ENCODE measurements at places on chromosomes 6 and 20.

DNA sequence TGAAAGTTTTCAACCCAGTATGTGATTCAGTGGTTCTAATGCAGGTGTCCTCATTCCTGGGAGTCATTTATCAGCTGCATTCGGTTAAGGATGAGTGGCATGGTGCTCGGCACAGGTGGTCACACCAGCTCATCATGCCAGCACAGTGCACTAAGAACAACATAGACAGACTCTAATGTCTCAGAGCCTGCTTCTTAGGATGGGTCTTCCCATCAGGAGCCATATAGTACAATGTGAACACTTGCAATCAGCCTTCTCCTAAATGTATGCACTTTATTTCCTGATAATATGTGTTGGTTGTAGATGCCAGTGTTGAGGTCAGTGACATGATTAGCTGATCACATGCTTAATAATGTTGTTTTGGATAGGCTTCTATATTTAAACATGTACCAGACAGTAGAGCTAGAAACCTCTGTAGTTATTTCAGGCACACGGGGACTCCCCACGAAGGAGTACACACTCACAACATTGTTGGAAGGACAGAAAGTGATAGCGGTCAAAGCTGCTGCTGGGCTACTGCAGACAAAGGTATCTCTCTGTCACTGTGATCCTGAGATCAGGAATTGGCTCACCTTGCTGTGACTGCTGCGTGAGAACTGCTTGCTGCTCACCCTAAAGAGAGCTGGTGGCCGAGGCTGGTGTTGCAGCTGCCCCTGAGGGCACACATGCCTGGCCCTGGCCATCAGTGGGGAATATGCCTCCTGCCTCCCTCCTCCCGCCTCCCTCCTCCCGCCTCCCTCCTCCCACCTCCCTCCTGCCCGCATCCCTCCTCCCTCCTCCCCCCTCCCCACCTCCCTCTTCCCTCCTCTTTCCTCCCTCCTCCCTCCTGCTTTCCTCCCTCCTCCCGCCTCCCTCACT, 195.4 kb downstream of the SMOC2 start:
- no peak for DNase-seq

GRCh38 chr6:25966711-25967110, 4.1 kb downstream of the TRIM38 start:
- DNase-seq: no peak

- DNase-seq: no peak
These were observed 307.9 kb upstream of the SLC35B3 start for GRCh38 chr6:8743170-8743745.

DNA sequence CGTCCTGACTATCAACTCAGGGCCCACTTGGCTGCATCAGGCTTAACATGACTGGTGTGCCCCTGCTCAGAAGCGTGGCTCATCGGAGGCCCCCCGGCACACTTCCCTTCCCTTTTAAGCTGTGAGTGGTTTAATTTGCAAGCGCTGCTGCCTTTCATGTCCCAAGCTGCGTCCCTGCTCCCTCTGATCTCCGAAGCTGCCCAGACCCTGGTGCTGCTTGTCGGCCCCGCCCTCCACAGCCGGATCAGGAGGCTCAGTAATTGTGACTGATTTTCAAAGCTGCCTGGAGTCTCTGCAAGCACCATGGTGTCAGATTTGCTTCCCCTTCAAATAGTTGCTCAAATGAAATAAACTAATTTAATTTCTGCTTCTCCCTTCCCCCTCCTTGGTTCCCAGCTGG, 71.1 kb downstream of the CDH22 start:
- no peak for DNase-seq

- no peak for DNase-seq
These were observed 347.8 kb downstream of the CDKAL1 start for GRCh38 chr6:20882014-20882413.

DNA sequence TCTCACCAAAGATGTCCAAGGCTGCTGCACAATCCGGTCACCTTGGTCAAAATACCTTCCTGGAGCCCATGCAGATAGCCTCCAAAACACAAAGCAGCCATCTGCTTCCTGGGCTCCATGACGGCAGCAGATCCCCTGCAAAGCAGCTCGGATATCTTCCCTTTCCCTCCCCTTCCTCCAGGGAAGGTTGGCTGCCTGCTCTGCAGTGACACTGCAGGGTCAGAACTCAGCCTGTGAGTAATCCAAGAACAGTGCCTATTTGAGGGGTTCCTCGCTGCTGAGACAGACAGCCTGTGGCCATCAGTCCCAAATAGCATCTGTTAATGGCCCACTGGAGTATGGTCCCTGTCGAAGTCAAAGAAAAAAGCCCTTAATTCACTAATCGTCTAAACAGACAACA, 270.8 kb downstream of the PREX1 start:
- no peak for DNase-seq

DNA sequence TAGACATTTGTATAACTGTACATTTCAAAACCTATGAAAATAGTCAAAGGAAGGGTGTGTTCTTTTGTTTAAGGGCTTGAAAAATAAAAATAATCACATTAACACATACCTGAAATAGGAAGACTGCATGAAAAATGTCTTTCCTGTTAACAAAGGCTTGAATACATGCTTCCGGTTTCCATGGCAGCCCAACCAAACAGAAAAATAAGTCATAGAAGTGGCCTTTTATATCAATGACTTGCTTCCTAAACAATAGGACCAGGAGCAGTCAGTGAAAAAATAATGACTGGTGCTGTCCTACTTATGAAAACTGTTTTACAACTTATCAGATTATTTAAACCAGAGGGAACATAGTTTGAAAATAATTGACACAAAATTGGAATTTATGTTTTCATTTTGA, 412.6 kb upstream of the PLCB4 start:
- no peak for DNase-seq

GRCh38 chr20:58818586-58819285, 32.0 kb downstream of the GNAS-AS1 start:
- DNase-seq: no peak

DNA sequence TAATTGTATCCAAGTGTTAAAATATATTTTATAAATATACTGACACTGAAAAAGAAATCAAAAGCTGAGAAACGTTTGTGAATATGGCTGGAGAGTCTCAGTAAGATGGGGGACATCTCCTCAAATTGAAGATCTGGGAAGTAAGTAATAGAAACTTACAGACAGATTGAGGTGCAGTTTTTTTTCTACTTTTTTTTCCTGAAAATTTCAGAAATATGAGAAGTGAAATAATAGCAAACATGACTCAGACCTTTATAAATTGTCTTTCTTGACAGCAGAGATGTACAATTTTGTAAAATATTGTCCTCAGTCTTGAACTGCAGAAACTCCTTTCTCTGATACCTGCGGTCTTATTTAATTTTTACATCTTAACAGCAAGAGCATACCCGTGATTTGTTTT, 347.1 kb downstream of the UTRN start:
- DNase-seq: no peak

GRCh38 chr6:110341067-110341466, 17.1 kb downstream of the METTL24 start:
- DNase-seq: no peak

DNA sequence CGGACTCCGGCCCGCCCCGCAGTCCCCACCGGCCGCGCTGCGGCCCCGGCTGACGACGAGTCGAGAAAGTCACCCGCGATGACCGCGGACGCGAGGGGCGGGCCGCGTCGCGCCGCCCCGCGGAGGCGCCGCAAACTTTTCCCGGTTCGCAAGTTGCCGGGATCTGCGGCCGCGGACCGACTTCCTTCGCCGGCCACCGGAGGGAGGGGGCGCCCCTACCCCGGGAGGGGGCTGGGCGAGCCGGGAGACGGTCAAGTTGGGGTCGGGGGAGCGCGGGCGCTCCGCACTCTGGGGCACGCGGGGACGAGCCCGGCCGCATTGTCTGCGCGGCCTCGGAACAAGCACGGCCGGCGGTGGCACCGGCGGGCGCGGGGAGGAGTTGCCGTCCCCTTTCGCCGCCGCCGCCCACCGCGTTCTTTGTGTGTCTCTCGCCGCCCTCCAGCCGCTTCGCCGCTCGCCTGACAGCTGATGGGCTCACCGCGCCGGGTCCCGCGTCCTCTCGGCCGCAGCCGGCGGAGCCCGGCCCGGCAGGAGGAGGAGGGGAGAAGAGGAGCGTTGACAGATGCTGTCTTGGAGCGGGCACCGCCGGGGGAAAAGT, 131.6 kb downstream of the OGFRL1 start:
- no peak for DNase-seq

DNA sequence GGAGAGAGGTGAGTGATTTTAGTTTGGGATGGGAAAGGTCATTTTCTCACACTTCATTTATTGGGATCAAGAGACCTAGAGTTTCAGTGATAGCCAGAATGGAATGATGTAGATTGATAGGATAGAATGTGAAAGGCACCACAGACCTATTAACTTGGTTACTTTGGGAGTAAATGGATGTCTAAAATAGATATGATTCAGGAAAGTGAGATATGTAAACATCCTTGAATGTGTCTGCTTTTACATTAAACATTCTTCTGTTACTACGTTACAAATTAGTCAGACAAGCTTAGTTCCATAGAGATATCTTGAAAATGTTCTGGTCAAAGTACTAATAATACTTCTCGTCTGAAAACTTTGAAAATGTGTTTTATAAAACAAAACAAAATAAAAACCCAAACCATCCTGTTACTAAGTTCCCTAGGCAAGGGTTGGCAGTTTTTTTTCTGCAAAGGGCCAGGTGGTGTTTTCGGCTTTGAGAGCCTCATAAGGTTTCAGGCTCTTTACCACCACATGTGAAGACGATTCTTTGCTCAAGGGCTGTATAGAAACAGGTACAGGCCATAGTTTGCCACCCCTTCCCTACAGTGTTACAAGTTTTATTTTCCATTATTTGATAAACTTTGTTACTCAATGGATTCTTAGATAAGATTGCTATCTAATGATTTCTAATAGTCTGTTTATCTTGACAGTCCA, 3.4 kb downstream of the CYB5R4 start:
- DNase-seq: no peak

- DNase-seq: no peak
These were observed 6.8 kb downstream of the SASH1 start for GRCh38 chr6:148349466-148349865.

- no peak for DNase-seq
These were observed 108.3 kb downstream of the UBE3D start for GRCh38 chr6:82957171-82957867.

GRCh38 chr6:39113788-39114187, 1.2 kb downstream of the SAYSD1 start:
- no peak for DNase-seq

DNA sequence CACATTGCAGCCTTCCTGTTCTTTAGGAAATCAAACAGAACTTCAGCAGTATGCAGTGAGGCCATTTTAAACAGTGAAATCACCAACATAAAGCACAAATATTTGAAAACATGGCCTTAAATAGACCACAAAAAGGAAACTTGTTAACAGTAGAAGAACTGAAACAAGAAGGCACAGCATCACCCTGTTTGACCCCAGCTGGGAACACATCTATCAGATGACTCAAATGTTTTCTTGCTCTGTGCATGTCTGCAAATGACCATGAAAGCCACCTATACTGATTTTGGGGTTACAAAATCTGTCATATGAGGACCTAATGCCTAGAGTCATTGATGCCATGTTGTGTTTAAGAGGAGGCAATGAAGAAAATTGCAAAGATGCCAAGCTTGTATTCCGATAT, 123.8 kb upstream of the ADGRF1 start:
- DNase-seq: no peak

DNA sequence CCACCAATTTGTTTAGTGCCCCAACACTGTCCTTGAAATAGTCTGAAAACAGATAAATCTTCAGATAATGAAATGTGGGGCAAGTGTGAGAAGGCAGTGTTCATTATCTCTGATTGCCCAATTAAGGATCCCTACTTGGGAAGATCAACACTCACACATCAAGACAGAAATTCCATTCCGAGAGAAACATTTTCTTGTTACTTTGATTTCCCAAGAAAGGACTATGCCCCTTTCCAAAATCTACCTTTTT, 16.2 kb downstream of the HMGN4 start:
- no peak for DNase-seq

DNA sequence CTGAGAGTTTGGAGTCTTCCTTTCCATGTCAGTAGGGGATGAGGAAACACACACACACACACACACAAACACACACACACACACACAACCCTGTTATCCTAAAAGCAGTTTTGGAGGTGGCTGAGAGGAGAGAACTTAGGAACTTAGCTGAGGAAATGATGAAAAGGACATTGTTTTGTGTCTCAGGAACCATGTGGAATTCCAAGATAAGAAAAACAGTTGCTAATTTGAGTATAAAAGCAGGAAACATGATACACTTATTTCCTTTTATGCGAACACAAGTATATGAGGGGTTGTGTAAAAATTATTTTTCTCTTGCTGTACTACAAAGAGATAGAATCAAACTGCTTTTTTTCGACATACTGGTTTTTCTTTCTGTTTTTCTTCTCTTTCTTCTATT, at the start of gene MYCT1:
Gene MYCT1, plus strand, starts transcription at position 264 of the 400 bp plus-strand sequence. Its CDS starts 6 bp downstream, at position 270.
- no peak for DNase-seq

DNA sequence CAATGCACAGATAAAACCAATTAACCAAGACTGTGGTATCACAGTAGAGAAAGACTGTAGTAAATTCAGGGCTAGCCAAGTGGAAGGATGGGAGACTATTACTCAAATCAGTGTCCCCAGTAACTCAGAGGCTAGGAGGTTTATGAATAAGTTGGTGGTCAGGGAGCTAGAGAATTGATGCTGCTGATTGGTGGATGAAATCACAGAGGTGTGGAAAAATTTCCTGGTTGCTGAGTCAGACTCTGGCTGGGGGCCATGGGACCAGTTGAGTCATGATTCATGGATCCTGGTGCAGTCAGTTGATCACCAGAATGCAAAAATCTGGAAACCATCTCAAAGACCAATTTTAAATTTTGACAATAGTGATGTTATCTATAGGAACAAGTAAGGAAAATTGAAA, 555.9 kb downstream of the C6orf118 start:
- DNase-seq: no peak

- DNase-seq: no peak
These were observed 794.2 kb downstream of the DHX35 start for GRCh38 chr20:39756369-39756768.

GRCh38 chr20:19211661-19212468, 577 bp upstream of the SLC24A3 start:
- no peak for DNase-seq

GRCh38 chr6:157134402-157135047, 188.8 kb downstream of the TMEM242 start:
- DNase-seq: no peak

DNA sequence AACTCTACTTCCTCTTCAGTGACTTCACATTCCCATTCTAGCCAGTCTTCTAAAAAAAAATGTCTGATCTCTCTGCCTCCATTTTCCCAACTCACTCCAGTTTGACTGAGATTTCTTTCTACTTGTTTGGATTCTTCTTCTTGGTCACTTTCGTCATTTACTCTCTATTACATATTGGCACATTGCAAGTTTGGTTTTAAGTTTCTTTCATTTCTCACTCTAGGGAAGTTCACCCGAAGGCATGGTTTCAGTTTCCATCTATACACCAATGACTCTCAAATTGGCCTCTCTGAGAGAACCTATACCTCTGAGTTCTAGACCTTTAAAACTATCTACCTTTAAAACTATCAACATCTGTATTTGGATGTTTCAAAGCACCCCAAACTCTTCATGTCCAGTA, 51.3 kb downstream of the CD109 start:
- no peak for DNase-seq

GRCh38 chr6:141667580-141668309, 465.0 kb upstream of the GJE1 start:
- DNase-seq: no peak
